ENCODE measurements at places on chromosomes 7 and 10.

DNA sequence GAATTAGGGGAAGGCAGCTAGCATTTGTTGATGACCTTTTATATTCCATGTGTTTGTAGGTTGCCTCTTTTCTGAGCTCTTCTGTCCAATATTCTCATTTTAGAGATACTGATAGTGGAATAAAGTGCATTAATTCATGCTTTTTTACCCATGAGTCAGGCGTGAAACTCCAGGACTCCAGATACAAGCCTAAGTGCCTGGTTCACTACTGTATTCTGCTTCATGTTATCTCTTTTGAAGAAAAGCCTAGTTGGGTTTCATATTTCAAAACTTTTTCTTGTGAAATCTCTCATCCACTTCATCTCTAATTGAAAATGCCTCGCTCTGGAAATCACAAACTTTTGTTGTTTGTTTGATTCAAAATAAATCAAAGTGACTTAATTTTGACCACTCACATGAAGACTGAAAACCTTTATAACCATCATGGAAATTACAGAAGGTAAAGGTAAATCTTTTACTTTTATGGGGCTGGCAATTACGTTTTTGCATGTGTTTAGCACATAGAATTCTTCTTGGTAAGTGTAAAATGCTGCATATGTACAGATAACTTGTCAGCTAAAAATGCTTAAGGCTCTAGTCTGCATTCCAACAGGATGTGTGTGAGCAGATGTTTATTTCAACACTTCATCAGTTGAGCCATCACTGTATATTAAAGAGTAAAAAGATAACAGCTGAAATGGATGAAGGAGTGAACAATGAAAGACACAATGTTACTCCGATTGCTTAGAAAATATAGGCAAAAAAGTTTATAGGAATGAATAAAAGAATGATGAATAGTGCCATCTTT lies 961.8 kb upstream of the CELF2 start:
- no peak for DNase-seq

GRCh38 chr10:52517012-52517411 lies 202.9 kb downstream of the DKK1 start:
- no peak for DNase-seq

DNA sequence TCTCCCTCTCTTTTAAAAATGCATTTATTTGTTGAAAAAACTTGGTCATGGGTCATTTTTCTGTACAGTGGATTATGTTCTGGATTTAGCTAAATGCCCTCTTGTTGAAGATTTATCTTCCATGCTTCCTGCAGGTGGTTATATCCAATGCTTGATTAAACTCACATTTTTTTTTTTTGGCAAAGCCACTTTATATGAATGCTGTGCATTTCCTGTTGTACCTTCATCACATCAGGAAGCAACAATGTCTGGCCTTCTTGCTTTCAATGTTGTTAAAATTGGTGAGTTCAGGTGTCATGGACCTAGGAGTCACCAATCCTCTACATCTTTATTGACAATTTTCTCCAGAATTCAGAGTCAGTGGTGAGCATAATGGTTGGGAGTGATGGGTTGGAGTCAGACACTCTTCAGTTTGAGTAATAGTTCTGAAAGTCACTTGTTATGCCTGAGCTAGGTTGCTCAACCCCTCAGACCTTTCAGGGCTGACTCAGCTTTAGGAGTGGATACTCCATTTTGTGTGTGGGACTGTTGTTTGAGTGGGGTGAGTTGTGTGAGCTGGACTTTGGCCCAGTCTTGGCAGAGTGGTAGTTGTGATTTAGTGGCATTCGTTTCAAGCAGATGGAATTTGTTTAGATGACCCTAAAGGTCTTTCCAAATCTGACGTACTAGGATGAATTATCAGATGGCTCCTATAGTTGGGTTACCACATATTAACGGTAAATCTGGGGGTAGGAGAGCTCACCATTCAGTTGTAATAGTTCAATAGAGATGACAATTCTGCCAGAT lies 213.5 kb upstream of the ZNF32 start:
- DNase-seq, result no peak

GRCh38 chr10:132928261-132928660 lies 14.1 kb downstream of the CFAP46 start:
- no peak for DNase-seq

DNA sequence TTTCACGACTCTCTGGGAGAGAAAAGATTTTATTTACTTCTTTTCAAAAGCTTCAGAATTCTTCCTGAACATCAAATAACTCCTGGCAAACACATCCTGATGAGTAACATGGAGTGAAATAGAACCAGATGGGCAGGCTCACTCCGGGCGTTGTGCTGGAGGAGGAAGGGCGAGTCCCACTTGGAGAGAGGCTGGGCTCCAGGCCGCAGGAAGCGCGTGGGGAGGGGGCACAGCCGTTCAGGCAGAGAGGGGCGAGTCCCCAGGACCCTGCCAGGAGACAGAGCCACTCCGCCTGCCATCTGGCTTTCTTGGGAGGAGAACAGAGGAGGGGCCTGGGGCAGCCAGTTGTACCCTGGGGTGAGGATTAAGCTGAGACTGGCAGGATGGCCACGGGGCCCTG lies 265.9 kb upstream of the ZMIZ1 start:
- DNase-seq, result no peak

GRCh38 chr10:128950916-128951275 lies 516.1 kb upstream of the MGMT start:
- no peak for DNase-seq

DNA sequence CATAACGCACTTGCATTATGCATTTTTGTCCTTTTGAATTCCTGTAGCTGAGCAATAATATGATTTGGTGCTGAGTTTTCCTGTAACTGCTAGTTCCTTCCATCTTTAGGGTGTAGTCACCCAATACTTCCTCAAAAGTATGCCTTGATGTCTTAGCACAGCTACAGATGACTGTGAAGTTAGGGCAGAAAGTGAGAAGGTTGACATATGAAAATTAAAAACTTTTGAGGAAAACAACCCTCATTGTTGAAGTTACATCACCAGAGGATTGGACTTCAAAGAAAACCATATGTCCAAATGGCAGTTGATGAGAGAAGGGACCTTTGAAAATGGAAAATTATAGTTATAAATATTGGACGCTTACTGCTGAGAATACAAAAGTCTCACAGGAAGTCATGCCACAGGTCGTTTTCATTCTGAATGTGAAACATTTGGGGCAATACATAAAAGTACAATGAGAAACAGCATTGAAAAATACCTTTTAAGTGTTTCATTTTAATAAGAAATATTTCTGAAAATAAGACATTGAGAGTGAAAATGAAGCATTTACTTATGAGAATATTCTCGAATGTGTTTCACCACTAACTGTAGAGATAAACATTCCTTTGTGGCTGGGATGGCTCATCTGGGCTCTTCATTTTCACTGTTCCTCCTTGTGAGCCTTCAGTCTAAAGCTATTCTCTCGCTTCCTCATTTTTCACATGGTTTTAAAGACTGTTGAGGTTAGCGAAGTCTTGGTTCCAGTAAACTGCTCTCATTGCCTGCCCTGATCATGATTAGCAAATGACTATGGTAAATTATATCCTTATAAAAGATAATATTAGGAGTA lies 61.4 kb upstream of the NME8 start:
- DNase-seq, result no peak

- no peak for DNase-seq
Observed at GRCh38 chr7:134695321-134695860, 48.7 kb downstream of the BPGM start.

GRCh38 chr10:79055892-79056291 lies 12.9 kb upstream of the ZMIZ1 start:
- DNase-seq, result no peak

GRCh38 chr10:30894221-30894620 lies 137.4 kb downstream of the ZNF438 start:
- DNase-seq, result no peak

GRCh38 chr10:11527691-11528255 lies 83.7 kb downstream of the USP6NL start:
- no peak for DNase-seq
